ENCODE measurements at places on chromosomes 7 and 10.
A peak's percentile ranks its signal among the peaks of the same experiment; 100 is the strongest.

- no peak for DNase-seq
These were observed 93.4 kb downstream of the SNX13 start for GRCh38 chr7:17846935-17847334.

GRCh38 chr10:7351894-7352293, 58.9 kb downstream of the SFMBT2 start:
- no peak for DNase-seq

- no peak for DNase-seq
These were observed 62.5 kb downstream of the R3HCC1L start for GRCh38 chr10:98196985-98197384.

GRCh38 chr7:97480772-97481390, 251.0 kb upstream of the TAC1 start:
- peak; percentile 35 for DNase-seq

- peak; percentile 14 for DNase-seq
These were observed 147.1 kb downstream of the LRRC4 start for GRCh38 chr7:127884066-127884559.

DNA sequence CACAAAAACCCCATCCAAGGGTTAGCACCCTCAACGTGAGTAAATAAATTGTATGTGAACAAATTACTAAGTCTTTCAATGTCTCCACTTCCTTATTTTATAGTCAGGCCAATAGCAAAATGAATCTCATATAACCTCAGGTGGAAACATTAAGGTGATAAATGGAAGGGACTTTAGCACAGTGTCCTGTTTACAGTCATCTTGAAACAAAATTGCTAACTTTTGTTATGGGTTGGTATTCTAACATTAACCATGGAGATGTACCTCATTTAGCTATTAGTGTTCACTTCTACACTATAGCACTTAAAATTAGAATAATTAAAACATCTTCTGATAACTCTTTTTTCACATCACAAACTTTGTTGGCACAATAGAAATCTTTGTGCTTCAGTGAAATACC, 255.8 kb upstream of the CNTNAP2 start:
- DNase-seq = no peak

DNA sequence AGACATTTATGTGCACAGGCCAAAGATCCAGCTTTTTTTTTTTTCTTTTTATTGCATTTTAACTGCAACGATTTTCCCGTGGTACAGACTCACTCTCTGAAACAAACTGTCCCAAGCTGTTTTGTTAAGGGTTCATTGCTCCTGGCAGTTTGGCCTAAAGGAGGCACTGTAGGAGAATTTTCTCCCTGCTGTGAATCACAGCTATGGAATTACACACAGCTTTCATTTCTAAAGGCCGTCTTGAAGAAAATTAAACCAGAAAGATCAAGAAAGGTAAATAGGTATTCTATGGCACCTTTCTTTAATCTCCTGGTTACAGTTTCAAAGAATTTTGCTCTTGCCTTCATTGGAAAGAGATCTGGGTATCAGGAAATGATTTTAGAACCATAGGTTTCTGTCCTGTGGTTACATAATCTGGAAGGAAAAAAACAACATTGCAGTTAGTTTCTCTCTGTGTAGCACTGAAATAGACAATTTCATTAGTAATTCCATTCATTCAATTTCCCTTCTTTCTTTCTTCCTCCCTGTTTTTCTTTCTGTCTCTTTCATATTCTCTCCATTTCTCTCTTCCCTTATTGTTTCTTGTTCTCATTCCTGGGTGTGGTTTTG, 51.2 kb downstream of the PDK4 start:
- no peak for DNase-seq

DNA sequence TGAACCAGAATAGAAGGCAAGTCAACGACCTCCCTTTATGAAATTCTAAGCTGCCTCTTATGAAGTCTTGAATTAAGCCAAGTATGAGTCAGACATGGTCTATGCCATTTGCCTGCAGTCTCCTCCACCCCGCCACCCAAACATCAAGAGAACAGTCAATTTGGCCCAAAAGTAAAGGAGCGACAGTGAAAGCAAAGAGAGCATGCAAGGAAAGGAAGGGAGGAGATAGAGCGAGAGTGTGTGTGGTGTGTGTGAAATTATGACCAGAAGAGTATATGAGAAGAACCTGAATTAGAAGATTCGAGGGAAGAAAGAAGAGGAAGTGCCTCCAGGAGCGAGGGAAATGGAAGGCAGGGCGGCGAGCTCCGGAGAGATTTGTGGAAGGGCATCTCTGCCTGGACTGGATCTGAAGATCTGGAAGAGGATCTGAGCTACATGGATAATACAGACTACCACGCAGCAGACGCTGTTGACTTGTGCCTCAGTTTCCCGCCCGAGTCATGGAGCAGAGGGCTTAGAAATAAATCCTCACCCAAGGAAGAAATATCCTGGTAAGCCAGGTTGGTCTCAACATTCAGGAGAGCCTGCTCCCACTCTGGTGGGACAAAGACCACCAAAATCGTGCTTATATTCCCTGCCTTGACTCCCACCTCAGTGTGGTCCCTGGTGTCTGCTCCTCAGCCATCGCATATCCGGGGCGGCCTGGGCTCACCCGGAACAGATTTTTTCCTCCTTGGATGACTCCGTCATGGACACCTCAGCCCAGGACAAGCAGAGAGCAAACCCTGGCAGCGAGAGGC, 459 bp downstream of the ZDHHC6 start:
- no peak for DNase-seq

DNA sequence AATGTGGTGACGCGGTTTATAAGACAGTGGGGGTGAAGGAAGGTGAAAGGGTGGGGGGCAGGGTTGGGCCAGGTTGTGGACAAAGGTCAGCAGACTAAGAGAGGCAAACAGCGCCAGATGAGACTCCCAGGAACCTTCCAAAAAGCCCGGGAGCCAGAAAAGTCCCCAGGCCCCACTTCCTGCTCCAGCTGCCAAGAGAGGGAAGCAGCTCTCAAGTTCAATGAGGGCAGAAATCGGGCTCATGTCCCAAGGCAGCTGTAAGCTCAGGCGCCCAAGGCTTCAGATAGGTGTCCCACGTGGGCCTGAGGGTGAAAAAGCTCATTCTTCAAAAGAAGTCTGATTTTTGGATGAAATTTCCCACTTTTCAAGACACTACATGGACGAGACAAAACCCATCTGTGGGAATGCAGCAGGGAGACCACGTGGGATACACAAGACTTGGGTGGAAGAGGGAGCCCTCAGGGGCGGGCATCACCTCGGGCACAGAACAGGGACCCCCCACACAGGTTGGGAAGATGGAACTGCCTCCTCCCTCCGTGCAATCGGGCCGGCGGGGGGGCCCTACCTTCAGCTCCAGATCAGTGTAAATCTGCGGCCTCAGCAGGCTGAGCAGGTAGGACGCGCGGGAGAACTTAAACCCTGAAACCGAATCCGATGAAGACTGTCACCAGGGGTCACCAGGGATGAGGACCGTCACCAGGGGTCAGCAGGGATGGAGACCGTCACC, 7.8 kb downstream of the PYROXD2 start:
- no peak for DNase-seq

- no peak for DNase-seq
These were observed 986 bp upstream of the PPP2R2D start for GRCh38 chr10:131899695-131900349.

GRCh38 chr10:118112543-118113125, 65.9 kb upstream of the RAB11FIP2 start:
- DNase-seq = no peak

- DNase-seq = no peak
These were observed 96.0 kb downstream of the GSAP start for GRCh38 chr7:77320137-77320536.

DNA sequence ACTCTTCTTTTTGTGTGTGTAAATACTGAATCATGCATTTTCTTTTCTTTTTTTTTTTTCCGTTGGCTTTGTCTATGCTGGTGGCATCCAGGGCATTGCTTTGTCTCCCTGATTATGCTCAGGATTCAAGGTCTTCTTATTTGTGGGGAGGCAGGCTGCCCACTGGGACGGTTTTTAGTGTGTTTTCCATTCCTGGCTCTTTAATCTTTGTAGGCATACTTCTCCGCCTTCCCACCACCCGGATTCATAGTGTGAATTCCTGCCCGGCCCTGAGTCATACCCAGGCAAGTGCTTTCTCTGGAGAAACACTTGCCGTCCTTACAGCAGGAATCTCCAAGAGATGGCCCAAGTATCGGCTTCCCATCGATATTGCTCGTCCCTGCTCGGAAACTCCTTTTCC, 5.2 kb downstream of the ZNF655 start:
- DNase-seq = no peak

- no peak for DNase-seq
These were observed 22.4 kb downstream of the VIPR2 start for GRCh38 chr7:159122276-159122675.

- no peak for DNase-seq
These were observed 70.1 kb upstream of the EEPD1 start for GRCh38 chr7:36082910-36083309.

DNA sequence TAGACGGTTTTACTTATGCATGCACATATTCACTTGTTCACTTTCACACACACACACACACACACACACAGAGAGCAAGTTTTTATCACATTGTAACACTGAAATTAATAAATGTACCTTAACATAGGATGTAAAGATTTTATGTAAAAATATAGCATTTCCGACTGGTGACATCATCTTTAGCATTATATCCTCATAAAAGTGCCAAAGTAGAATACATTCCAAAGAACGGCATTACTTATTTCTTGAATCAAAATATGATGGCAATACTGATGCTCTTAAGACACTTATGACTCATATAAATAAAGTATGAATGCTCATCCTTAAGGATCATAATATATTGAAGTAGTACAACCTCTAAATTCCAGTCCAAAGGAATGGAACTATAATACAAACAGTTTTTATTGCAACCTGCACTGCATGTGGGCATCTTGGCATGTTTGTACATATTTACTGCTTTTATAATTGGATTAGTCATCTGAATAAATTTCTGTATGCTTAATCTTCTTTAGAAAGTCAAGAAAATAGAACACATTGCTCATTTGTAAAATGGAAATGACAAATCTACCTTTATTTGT, 290.0 kb upstream of the SEMA3A start:
- DNase-seq = no peak

GRCh38 chr10:103556383-103557007, 63.0 kb downstream of the NEURL1 start:
- no peak for DNase-seq

DNA sequence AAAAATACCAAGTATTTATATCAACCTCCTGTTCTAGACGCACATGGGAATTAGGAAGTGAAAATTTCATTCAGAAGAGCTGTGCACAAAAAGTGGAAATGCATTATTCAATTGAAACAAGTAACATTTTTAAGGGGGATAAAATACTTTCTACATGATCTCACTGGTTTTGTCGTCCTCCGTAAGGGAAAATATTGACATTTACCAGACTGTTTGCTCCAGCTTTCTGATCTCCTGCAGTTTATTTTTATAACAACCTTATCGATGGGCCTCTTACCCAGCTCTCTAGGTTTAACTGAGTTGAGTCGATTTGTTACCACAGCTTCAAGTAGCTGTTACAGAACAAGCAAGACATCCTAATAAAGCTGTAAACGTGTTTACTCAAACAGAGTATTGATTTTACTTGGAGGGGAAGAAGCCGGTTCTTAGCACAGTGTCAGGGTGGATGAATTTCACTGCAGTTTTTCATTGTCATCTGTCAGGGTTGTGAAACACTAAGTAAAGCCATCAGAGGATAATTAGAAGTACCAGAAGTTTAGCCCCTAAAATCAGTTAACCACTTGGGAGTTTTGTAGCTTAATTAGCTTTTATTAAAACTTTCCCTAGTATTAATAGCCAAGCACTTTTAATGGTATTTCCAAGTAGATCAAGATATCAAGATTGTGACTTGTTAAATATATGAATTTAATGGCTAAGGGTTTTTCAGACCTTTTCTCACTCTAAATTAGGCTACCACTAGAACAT, 142.6 kb upstream of the KAT6B start:
- no peak for DNase-seq

- no peak for DNase-seq
These were observed 210.5 kb upstream of the KLF6 start for GRCh38 chr10:3995302-3996210.

DNA sequence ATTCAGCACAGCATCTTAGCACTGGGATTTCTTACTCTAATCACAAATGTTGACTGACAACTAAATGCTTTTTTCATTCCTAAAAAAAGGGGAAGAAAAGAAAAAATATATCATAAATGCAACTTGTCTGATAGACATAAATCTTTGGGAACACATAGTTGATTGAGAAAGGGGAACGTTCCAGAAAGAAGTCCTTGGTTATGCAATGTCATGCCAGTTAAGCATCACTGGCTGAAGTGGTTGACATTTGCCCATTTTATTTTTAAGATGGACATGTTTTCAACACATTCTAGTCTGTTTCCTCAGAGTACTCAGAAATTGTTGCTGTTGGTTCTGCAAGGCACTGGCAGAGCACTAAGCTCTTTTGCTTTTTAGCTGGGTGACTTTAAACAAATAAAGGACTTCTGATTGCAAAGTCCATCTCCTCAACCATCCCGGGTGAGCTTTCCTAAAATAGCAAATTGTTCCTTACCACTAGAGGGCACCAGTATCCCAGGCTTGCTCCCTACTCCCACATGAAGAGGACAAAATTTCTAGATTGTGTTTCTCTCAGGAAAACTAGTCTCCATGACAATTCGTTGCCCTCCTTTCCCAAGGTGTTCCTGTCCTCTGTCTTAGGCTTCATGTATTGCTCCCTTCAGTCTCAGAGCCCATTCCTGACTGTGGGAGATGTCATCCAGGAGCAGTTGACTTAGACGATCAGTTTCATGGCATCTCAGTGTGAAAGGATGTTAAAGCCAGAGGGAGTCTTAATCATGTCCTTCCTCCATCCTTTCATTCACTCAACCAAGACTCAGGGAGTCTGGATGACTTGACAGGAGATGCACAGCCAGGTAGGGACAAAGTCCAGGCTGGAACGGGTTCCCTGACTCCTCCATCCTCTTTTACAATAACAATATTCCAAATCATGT, 23.9 kb downstream of the OPALIN start:
- DNase-seq = peak; percentile 40

DNA sequence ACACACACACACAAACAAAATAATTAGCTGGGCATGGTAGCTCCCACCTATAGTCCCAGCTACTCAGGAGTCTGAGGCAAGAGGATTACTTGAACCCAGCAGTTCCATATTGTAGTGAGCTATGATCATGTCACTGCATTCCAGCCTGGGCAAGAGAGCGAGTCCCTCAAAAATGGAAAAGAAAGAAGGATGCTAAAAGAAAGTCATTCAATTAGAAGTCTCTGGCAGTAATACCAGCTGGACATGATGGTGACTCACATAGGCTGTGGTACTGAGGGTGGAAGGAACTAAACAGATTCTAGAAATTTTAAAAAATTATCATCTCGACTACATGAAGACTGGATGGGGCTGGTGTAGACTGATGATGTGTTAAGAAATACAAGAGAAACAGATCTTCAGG, 385.3 kb downstream of the ETV1 start:
- DNase-seq = no peak

DNA sequence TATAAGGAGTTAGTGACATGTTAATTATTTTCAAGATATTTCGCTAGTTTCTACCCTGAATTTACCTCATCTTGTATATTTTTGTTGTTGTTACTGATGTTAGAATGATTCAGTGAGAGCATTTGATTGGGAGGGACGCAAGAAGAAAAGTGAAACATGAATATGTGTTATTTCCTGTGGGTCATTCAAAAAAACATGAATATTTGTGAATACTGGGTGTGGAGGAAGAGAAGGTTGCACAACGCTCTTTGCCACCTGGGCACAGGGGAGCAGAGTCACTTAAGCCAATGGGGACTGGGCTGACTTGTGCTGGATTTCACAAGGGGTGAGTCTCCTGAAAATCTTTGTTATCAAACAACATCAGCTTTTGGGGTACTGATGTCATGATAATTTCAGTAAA, 39.5 kb downstream of the AGK start:
- DNase-seq = no peak
